ENCODE measurements at places on chromosomes 3 and 15.
A peak's percentile ranks its signal among the peaks of the same experiment; 100 is the strongest.

DNA sequence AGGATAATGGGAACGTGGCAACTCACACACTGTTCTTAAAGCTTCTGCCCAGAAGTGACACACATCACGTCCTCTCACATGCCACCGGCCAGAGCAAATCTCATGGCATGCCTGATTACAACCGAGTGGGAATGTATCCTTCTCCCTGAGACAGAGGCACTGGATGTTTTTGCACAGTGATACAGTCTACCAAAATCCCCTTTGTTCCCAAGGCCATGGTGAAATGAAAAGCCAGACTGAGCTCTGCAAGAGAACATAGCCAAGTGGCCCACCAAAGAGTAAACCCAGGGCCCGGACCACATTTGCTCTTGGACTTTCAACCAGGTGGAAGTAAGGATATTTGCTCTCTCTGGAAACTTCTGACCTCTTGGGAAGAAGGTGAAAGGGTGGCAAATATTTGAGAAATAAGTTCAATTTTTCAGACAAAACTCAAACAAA, 186.2 kb upstream of the STT3B start:
- no peak for DNase-seq

DNA sequence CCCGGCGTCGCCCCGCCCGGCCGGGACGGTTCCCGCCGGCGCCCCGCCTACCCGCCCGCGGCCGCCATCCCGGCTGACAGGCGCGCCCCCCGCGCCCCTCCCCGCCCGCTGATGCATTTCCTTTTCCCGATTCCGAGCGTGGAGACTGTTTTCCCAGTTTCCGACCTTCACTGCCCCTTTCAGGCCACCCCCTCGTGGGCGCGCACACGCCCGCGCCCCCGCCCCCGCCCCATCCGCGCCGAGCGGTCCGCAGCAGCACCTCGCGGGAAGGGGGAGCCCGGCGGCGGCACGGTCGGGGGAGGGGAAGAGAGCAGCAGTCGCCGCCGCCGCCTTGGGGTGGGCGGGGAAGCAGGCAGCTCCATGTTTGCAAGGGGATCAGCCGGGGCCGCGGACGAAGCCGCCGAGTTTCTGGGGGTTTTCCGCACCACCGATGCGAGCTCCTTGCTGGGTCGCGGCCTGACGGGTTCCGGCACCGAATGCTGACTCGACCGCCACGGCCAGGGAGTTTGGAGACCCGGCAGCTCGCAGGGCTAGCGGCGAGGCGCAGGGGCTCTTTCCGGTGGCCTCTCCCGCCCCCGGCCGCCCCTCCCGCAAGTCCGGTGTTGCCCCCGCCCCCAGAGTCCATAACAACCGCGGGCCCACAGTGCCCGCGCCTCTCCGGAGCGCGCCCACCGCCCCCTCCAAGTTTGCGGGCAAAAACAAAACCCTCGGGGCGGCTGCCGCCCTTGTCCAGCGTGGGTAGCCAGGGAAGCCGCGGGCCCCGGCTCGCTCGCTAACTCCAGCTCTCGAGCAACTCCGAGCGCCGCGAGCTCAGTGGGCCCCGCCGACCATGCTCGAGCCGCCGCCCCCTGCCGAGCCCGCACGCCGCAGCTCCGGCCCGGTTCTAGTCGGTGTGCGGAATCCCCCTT, 3.2 kb upstream of the SIN3A start:
- DNase-seq = peak; percentile 51

DNA sequence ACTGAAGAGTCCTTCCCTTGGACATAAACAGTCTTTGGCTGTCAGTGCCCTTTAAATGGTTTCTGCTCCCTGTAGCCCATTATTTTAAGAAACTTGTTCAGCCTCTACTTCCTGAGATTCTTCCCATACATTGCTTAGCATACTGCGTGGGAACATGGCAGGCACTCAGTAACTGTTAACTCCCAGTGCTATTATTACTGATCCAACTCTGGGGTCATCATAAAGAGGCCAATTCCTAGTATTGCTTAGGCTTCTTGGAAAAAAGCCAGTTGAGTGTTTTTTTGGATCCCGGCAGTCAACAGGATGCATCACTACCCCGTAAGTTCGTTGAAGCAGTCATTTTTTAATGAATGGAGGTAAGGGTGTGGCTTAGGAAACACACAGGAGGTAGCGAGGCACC, 206.2 kb upstream of the ADAMTS9 start:
- DNase-seq = no peak

GRCh38 chr3:182239316-182239715, 527.6 kb downstream of the SOX2 start:
- DNase-seq = no peak

GRCh38 chr3:58585994-58586393, 8.8 kb upstream of the FAM107A start:
- no peak for DNase-seq

- DNase-seq = no peak
Observed at GRCh38 chr3:186971578-186971977, 41.3 kb downstream of the ST6GAL1 start.

DNA sequence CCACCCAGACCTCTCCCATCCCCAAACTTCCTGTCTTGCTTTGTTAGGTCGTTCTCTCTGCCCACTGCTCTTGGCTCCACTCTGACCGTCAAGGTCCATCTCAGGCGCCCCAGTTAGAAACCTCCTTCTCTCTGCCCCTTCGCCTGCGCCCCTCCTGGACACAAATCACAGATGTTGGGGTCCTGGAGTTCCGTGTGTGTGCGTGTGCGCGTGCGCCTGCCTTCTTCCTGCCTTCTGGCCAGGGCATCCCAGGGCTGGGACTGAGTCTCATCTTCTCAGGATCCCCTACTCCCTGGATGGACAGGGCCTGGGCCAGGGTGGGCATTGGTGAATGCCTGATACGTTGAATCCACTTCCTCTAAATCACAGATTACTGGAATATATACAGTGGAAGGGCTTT, 869 bp downstream of the ACSBG1 start:
- DNase-seq = no peak

- DNase-seq = no peak
Observed at GRCh38 chr3:13161771-13162535, 88.7 kb upstream of the IQSEC1 start.

DNA sequence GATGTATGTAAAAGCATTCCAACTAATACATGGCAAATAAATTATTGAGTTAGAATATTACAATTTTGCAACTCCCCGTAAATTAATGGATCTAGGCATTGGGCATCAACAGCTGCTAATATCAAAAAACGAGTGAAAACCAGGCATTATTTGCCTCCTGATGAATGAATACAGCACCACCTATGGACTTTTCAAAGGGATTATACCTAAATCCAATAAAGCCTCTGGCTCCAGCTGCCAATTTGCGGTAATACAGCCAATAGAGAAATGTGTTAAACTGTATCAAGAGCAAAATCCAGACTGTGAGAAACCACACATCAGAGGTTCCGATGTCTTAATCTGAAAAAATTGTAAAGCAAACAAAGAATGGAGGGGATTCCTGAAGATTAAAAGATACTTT, 16.3 kb upstream of the A4GNT start:
- no peak for DNase-seq

DNA sequence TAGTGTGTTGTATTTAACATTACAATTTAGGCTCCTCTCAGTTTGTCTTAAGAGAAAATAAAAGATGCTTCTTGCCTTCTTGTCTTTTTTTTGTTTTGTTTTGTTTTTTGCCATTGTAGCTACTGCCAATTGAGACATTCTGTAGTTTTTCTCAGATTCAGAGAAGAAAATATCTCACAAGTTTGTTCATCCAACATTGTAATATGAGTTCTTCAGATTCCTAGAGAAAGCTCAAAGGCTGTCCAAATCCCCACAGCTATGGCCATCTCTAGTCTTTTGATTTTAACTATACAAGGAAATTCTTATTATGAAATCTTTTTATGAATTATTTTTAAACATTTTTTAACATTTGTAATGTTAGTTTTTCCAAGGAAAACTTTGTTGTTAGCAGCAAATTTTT, 264.7 kb downstream of the RBMS3 start:
- no peak for DNase-seq

- no peak for DNase-seq
Observed at GRCh38 chr15:100150906-100151305, 190.9 kb downstream of the ADAMTS17 start.

DNA sequence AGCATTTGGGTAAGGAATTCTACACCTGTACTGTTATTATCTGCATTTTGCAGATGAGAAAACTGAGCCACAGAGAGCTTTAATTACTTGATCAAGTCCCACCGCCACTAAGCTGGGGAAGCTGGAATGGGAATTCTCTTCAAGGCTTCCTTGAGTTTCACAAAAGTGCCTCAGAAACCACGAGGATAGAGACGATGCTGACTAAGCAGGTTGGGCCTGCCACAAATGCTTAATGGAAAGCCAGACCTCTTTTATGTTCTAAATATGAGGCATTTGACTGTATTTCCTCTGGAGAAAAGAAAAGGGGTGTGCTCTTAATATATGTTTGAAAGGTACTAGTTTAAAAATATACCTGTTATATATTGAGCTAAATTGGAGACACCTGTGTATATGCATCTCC, 34.7 kb downstream of the ADAMTS9 start:
- DNase-seq = no peak

- no peak for DNase-seq
Observed at GRCh38 chr15:68252925-68253534, 23.5 kb upstream of the CLN6 start.

DNA sequence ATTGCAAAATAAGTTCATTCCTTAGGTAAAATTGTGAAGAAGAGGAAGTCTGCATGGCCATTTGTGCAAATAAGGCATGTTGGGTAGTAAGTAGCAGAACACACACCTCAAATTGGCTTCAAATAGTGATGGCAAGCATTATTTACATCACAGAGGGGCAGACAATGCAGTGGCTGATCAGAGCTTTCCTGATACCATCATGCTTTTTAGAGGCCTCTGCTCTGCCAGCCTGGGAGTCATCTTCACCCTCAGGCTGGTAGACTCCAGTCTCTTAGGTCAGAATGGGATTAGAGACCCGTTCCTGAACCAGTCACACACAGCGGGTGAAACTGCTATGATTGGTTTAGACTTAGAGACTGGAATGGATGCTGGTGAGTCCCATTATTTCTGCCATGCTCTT, 396.0 kb upstream of the MCTP2 start:
- no peak for DNase-seq

DNA sequence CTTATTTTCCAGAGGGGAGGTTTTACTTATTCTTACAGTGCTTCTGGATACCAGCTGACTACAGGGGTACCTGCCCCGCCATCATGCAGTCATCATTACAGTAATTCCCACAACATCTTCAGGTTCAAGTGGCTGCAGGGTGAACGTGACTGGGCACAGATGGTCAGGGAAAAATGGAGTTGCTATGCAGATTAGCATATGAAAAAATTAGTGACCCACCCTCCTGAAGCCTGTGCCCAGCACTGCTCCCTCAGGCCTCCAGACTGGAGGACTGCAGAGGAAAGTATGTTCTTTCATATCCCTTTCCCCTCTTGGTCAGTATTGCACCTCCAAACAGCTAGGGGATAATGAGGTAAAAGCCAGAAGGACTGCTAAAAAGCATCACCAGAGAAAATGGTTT, 937.9 kb downstream of the TUSC7 start:
- no peak for DNase-seq

GRCh38 chr3:101203411-101203810, 117.0 kb downstream of the IMPG2 start:
- DNase-seq = no peak

DNA sequence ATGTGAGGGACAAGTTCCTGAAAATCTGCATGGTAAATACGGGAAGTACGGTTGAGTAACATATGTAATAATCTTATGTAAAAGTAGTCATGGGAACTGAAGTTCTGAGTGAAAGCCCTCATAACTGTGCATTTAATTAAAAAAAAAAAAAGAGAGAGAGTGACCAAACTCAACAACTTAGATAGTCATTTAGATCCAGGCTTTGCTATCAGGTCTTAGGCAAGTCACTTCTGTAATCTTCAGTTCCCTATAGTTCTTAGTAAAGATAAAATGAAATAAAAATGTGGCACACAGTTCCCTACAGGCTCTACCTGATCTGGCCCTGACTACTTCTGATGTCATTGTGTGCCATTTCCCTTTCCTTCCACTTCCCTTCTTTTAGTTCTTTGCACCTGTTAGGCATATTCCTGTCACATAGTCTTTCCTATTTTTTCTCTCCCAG, 15.0 kb downstream of the RNF111 start:
- DNase-seq = no peak
